ENCODE measurements at places on chromosomes 1 and 21.

DNA sequence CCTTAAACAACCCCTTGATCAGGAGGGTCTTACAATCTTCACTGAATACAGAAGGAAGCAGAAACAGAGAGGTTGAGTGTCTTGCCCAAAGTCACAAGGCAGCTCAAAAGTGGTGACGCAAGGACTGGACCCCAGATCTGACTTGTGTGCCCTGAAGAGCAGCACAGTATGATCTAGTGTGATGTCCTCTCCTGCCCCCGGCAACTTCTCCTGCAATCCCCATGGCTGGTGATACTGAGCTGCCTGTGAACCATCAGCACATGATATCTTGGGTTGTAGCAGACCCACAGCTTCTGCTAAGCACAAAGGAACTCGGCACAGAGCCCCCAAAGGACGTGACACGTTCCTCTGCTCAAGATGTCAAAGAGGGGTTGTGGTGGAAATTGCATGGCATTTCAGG, 51.2 kb upstream of the EDN2 start:
- no peak for DNase-seq

- no peak for DNase-seq
These were observed 8.0 kb downstream of the ELOA start for GRCh38 chr1:23751050-23751814.

DNA sequence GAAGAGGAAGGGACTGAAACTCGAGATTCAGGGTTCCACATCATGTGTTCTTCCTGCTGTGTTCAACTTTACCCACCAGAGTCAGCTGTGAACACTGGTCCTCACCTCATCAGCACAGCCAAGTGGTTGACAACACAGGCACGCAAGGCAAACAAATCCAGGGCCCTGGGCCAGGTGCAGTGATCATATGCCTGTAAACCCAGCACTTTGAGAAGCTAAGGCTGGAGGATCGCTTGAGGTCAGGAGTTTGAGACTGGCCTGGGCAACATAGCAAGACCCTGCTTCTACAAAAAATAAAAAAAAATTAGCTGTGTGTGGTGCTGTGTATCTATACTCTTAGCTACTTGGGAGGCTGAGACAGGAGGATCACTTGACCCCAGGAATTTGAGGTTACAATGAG, 8.4 kb upstream of the XKR8 start:
- no peak for DNase-seq

DNA sequence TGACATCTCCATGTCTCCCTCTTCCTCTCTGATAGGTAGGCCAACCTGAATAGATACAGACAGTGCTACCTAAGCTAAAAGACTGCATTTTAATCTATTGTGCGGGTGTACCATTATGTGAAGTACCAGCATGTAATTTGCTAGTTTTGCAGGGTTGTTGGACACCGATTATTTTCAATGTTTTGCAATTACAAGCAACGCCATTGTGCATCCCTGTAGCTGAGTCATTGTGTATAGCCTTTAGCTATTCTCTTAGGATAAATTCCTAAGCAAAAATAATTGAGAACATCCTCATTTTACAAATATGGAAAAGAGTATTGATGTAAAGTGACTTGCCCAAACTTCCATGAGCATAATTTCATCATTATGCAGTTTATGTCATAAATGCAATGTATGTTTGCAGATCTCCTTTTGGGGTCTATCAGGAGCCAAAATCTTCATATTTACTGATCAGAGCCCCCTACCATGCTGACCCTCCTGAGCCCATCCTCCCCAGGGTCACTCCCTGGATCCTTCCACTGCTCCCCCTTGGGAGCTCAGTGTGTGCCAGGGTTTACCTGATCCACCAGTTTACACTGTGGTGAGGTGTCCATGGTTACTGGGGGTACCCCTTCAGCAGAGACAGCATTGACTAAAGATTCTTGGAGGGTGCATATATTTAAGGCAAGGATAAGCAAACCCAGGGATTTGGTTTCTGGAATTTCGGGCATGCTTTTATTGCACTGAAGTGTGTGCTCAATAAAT, 80.6 kb downstream of the CCDC185 start:
- no peak for DNase-seq

DNA sequence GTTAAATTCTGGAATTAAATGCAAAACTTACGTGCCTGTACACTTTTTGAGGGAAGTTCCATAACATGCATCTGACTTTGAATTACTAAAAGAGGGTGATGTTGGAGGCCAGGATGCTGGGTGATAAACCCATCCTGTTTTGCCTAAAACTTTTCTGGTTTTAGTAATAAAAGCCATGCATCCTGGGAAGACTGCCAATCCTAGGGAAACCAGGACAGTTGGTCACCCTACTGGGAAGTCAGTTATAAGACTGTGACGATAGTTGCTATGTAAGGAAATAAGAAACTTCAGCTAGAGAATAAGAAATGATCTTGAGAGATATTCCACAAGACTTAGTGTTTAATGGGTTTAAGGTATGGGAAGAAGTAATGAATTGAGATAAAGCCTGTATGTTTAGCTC, 336.6 kb upstream of the LYPLAL1 start:
- no peak for DNase-seq

GRCh38 chr1:96557336-96557735, 164.2 kb upstream of the PTBP2 start:
- no peak for DNase-seq

- no peak for DNase-seq
These were observed 349.8 kb downstream of the LTN1 start for GRCh38 chr21:28642891-28643290.

Data from AG09319 (cell line).